Activated CD4-positive, alpha-beta memory T cell treated with anti-CD3 and anti-CD28 coated beads, Interleukin-2, amount 10 ng/mL, durations not matched to agents 7 days and 5 days (primary cell): ENCODE measurements at places on chromosomes 11 and 22. TPM values are rescaled to one million over a fixed set of nuclear protein-coding genes. Genes with fewer than 3 reads are reported as not detected.

GRCh38 chr11:57978686-57979531 lies 44.8 kb upstream of the OR9Q1 start:
- DNase-seq = no peak
- H3K4me1 ChIP-seq = no peaks in the 10 kb centered on the region
- no peaks in the 10 kb centered on the region for H3K36me3 ChIP-seq
- H3K27me3 ChIP-seq = peaks cover 2% of the 10 kb centered on the region
- H3K4me3 ChIP-seq = no peak overlapping the region

DNA sequence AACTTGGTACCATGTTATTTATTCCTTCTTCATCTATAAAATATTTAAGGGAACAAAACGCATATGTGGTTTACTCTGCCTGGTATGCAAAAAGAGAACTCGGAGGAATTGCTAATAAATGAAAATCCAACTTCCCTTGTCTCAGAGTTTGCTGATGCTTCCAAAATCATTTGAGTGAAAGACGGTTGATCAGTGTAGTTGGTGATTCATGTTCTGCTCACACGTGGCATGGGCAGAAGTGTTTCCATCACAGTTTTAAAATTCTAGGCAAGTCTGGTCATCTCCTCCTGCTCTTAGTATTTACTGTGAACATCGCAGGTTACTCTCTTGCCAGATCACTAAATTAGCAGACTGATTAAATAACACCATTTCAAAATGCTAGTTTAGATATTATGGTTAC lies 11.9 kb upstream of the PARVB start:
- no peak overlapping the region for H3K27ac ChIP-seq
- no peak for DNase-seq
- no peaks in the 10 kb centered on the region for H3K36me3 ChIP-seq
- H3K4me3 ChIP-seq = no peak overlapping the region
- H3K4me1 ChIP-seq = no peaks in the 10 kb centered on the region

DNA sequence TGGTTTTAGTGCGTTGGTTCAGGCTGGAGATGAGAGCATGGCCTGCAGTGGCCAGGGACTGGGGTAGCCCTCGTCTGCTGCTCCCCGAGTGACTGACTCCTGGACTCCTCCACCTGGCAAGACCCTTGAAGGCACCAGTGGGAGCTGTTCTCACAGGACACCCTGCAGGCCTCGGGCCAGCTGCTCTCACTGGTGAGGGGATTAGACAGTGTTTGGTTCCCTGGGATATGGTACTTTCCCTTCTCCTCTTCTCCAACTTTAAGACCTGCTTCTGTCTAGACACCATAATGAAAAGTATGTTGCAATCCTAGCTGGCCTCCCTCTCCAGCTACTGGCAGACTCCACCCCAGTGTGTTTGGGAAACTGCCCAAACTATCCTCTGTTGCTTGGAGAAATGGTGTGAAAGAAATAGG lies 168.8 kb upstream of the CADM1 start:
- no peaks in the 10 kb centered on the region for H3K36me3 ChIP-seq
- no peaks in the 10 kb centered on the region for H3K27me3 ChIP-seq
- H3K27ac ChIP-seq = no peak overlapping the region
- H3K4me3 ChIP-seq = no peak overlapping the region
- no peak for DNase-seq

DNA sequence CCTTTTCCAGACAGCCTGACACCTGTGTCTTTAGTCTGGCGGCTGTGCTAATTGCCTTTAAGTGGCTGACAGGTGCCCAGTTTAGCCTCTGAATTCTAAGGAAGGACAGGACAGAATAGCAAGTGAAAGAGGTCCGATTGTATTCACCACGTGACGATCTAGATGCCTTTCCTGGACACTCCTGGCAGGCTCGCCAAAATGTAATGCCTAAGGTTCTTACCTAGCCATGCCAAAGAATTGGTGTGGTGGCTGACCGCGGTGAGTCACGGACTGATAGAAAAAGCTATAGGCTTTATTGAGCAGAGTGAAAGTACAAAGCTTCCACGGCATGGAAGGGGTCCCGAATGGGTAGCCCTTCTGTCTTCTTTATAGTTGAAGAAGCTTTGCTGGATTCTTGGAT lies 26.7 kb downstream of the ANKRD42 start:
- no peaks in the 10 kb centered on the region for H3K36me3 ChIP-seq
- H3K27me3 ChIP-seq = peaks cover 6% of the 10 kb centered on the region
- no peak overlapping the region for H3K4me3 ChIP-seq
- H3K4me1 ChIP-seq = no peaks in the 10 kb centered on the region
- H3K27ac ChIP-seq = no peak overlapping the region

DNA sequence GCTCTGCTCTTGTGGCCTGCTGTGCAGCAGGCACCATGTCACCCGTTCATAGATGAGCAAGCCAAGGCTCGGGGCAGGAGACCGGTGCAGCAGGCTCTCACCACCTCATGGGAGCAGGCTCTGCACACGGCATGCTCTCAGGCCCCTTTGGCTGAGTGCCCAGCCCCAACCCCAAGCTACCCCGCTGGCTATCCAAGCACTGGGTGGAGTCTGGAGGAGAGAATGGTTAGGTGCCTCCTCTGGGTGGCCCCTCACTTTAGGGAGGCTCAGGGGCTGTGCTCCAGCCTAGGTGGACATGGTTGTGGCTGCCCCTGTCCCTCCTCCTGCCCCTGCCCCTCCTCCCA lies 199.9 kb downstream of the IGLL1 start:
- DNase-seq = no peak
- no peaks in the 10 kb centered on the region for H3K36me3 ChIP-seq

DNA sequence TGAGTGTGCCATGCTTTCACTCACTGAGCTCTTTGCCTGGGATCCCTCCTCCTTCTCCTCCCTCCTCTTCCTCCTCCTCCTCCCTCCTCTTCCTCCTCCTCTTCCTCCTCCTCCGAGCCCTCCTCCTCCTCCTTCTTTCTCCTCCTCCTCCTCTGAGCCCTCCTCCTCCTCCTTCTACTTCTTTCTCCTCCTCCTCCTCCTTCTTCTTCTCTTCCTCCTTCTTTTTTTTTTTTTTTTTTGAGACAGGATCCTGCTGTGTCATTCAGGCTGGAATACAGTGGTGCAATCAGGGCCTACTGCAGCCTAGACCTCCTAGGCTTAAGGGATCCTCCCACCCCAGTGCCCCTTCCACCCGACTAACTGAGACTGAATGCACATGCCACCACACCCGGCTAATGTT lies 62.3 kb downstream of the DEUP1 start:
- no peak overlapping the region for H3K27ac ChIP-seq
- no peak for DNase-seq
- no peak overlapping the region for H3K4me3 ChIP-seq
- H3K27me3 ChIP-seq = peaks cover 6% of the 10 kb centered on the region
- no peaks in the 10 kb centered on the region for H3K4me1 ChIP-seq
- H3K36me3 ChIP-seq = no peaks in the 10 kb centered on the region

DNA sequence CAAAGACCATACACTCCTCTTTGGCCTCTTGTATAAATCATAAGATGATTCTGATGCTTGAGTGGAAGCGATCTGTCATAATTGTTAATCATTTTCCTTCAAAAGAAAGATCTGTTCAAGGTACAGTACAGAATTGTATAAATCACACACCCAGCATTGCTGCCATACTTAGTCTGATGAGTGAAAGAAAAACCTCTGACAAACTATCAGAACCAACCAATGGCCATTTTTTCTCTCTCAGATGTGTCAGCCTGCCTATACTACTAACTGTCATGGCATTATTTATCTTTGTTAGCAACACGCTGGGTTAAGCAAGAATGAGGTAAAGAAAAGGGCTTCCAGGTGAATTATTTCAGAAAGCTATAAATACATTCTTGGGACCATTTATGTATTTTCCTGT lies 1112.7 kb upstream of the TENM4 start:
- H3K4me1 ChIP-seq = no peaks in the 10 kb centered on the region
- no peak for DNase-seq
- H3K36me3 ChIP-seq = no peaks in the 10 kb centered on the region
- no peaks in the 10 kb centered on the region for H3K27me3 ChIP-seq

GRCh38 chr11:94100253-94100652 lies 28.4 kb upstream of the PANX1 start:
- H3K27ac ChIP-seq = no peak overlapping the region
- no peaks in the 10 kb centered on the region for H3K36me3 ChIP-seq
- H3K4me3 ChIP-seq = no peak overlapping the region

- no peaks in the 10 kb centered on the region for H3K36me3 ChIP-seq
- H3K27ac ChIP-seq = no peak overlapping the region
- H3K4me1 ChIP-seq = peaks cover 14% of the 10 kb centered on the region
- no peak for DNase-seq
- H3K27me3 ChIP-seq = peaks cover 12% of the 10 kb centered on the region
Measured at GRCh38 chr11:118111019-118111743, 24.4 kb upstream of the SMIM35 start.

DNA sequence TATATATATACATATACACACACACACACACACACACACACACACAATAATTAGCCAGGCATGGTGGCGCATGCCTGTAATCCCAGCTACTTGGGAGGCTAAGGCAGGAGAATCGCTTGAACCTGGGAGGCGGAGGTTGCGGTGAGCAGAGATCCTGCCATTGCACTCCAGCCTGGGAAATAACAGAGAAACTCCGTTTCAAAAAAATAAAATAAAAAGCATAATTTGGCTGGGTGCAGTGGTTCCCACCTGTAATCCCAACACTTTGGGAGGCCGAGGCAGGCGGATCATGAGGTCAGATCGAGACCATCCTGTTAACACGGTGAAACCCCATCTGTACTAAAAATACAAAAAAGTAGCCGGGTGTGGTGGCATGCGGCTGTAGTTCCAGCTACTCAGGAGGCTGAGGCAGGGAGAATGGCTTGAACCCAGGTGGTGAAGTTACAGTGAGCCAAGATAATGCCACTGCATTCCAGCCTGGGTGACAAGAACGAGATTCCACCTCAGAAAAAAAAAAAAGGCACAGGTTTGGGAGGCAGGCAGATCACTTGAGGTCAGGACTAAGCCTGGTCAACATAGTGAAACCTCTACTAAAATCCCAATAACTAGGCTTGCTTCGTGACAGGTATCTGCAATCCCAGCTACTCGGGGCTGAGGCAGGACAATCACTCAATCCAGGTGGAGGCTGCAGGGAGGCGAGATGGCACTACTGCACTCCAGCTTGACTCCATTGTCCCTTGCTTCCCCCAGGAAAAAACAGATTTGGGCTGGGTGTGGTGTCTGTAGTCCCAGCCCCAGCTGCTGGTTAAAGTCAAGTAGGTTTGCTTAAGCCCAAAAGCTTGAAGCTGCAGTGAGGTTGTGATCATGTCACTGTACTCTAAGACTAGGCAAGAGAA lies 11.8 kb upstream of the WDR74 start:
- no peak for DNase-seq
- peaks cover 53% of the 10 kb centered on the region for H3K36me3 ChIP-seq
- H3K27me3 ChIP-seq = peaks cover 3% of the 10 kb centered on the region

DNA sequence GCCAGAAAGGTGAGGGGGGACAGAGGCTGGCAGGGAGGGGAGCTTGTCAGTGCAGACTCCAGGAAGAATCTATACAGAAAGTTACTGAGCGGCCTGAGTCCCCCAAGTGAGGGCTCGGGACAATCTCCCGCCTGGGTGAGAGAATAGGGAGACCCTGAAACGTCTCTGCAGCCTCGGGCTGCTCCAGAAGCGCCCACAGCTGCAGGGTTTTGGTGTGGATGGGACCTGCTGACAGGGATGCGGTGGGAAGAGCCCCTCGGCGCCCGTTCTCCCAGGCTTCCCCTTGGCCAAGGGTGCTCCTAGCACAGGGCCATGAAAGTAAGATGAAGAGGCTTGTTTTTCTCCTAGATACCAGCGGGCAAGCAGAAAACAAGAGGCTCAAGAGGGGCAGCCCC lies 743 bp upstream of the RCE1 start:
- peak overlapping the region; percentile 93 for H3K4me3 ChIP-seq
- H3K36me3 ChIP-seq = peaks cover 39% of the 10 kb centered on the region
- H3K4me1 ChIP-seq = peaks cover 60% of the 10 kb centered on the region
- DNase-seq = no peak
- peak overlapping the region; percentile 90 for H3K27ac ChIP-seq
- no peaks in the 10 kb centered on the region for H3K27me3 ChIP-seq

DNA sequence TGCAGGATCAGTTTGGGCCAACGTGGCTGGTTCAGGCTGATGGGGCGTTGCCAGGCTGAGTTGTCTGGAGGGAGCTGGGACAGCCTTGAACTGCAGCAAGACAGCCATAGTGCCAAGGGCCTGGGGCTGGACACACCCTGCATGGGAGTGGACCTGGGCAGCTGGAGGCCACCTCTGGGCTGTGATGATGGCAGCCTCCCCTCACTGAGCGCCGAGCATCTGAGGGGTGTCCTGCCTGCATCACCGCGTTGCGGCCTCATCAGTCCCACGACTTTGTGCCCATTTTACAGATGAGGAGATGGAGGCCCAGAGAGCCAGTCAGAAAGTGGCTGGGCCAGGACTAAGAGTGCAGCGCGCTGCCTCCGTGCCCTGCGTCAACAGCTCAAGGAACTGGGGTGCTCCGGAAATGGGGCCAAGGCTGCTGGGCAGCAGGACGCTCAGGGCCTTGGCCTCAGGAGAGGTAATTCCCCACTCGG lies 590 bp upstream of the TSPO start:
- H3K27me3 ChIP-seq = no peaks in the 10 kb centered on the region
- H3K4me1 ChIP-seq = peaks cover 35% of the 10 kb centered on the region
- H3K36me3 ChIP-seq = no peaks in the 10 kb centered on the region
- H3K27ac ChIP-seq = peak overlapping the region; percentile 90

GRCh38 chr11:18594999-18595749 lies 4.4 kb upstream of the MISFA start:
- H3K27me3 ChIP-seq = no peaks in the 10 kb centered on the region
- H3K4me1 ChIP-seq = peaks cover 2% of the 10 kb centered on the region
- no peaks in the 10 kb centered on the region for H3K36me3 ChIP-seq

GRCh38 chr11:68030318-68031143 lies at the start of gene NDUFS8:
NDUFS8 (plus strand) TSS chr11:68030681; CDS start chr11:68032152, 1,471 bp downstream.
- H3K4me1 ChIP-seq = peaks cover 30% of the 10 kb centered on the region
- peak within 1 kb of the TSS; percentile 90 for H3K4me3 ChIP-seq
- no peaks in the 10 kb centered on the region for H3K27me3 ChIP-seq
- peak within 1 kb of the TSS; percentile 78 for H3K27ac ChIP-seq

DNA sequence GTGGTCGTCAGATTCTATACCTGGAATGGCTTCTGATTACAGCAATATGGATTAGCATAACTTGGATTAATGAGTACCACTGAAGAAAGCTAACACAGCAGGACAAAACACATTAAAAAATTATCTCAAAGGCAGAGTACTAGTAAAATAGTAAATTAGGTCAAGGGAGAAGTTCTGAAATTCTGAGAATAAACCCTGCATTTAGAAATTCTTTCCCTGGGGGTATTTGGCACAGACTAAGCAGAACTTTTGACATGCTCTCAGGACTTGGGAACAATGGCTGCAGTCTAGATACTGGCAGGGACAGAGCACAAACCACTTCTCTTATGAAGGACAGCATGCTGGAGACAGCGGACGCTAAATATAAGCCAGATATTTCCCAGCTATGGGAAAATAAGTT lies 85.6 kb upstream of the GRIA4 start:
- no peak overlapping the region for H3K4me3 ChIP-seq
- H3K4me1 ChIP-seq = no peaks in the 10 kb centered on the region

DNA sequence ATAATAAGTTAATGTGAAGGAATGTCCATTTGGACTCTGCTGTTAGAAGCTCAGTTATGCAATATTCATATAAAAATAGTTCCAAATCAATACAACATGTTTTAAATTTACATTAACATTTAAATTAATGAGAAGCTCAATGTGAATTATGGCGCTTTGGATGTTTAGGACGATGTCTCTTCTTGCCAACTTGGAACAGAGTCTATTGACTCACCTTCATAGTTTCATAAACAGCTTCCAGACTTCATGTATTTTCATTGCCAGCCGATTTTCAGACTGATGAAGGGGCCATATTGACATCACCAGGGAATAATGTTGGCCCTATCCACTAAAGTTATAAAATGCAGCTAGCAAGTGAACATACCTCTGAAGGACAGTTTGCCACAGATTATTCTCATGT lies 1136.2 kb downstream of the LRRC4C start:
- H3K4me3 ChIP-seq = no peak overlapping the region
- no peak for DNase-seq
- no peaks in the 10 kb centered on the region for H3K27me3 ChIP-seq
- no peaks in the 10 kb centered on the region for H3K4me1 ChIP-seq
- no peak overlapping the region for H3K27ac ChIP-seq
- H3K36me3 ChIP-seq = no peaks in the 10 kb centered on the region

Gene ST14
- total RNA-seq = not detected

Gene OR8G5
- not detected for total RNA-seq

Gene SYT7
- not detected for total RNA-seq

Gene OR52R1
- not detected for total RNA-seq
